Right renal cortex interstitium (tissue), 3 donors: ENCODE measurements at places on chromosomes 16 and 17. TPM values are rescaled to one million over a fixed set of nuclear protein-coding genes. Genes with fewer than 3 reads are reported as not detected.

Gene SPOP
- 62.8 TPM for polyA plus RNA-seq

- no peak for DNase-seq
Observed at GRCh38 chr16:68351991-68352431, 41.2 kb downstream of the PRMT7 start.

Gene OTOP2
- not detected for polyA plus RNA-seq

Gene PRCD
- polyA plus RNA-seq: 3.0 TPM

DNA sequence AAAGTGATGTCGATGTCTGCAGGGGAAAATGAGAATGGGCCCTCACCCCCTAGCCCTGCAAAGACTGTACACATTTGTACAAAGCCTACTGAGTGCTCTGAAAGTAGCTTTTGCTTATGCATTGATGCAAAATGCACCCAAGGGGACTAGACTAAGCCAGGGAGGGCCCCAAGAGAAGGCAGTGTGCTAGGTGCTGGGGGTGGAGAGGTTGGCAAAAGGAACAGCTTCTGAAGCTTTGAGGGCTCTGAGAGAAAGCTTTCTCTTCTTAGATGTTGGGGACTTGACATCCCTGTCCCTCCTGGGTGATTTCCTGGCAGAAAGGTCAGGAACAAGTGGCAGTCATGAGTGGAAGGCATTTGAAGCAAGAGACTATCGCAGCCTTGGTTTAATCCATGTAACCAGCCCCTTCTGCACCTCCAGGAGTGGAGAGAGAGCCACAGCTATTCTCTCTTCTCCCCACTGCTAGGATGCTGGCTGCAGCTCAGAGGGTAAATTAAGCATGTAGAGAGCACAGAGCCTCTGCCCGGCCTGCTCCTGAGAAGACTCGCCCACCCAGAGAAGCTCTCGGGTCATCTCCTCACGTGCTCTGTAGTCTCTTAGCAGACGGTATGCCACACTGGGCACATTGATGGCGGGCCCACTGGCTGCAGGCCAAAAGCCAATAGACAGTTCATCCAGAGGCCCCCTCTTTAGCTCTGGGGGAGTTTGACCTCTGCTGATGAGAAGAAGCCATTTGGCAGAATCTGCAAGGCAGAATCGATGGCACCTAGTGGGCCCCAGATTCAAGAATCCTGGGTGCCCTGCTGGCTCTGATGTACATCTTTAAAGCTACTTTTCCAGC, 221.4 kb downstream of the MSI2 start:
- DNase-seq: no peak

DNA sequence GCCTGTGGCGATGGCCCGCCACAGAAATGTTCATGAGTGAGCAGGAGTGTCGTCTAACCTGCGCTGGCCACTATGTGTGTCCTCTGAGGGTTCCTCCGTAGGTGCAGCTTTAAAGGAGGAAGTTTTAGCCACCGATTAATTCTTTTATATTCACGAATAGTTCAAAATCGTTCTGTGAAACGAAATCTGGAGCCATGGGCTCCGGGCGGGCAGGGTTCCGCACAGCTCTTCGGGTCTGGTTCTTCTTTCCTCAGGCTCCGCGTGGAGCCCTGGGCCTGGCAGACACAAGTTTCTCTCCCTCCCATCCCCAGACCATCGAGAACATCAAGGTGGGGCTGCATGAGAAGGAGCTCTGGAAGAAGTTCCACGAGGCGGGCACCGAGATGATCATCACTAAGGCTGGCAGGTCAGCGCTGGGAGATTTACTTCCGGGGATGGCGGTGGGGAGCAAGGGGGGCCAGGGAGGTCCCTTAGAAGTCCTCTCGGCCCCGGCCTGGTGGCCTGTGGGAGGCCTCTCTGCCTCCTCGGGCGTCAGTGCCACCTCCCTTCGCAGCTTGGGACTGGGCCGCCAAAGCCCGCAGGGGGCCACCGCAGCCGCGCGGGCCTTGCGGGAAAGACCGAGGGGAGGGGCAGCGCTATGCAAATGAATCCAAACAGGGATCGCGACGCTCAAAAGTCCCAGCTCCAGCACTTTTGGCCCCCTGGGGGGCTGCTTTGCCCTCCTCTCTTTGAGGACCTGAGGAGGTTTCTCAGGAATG, 5.2 kb downstream of the TBX4 start:
- DNase-seq: no peak

DNA sequence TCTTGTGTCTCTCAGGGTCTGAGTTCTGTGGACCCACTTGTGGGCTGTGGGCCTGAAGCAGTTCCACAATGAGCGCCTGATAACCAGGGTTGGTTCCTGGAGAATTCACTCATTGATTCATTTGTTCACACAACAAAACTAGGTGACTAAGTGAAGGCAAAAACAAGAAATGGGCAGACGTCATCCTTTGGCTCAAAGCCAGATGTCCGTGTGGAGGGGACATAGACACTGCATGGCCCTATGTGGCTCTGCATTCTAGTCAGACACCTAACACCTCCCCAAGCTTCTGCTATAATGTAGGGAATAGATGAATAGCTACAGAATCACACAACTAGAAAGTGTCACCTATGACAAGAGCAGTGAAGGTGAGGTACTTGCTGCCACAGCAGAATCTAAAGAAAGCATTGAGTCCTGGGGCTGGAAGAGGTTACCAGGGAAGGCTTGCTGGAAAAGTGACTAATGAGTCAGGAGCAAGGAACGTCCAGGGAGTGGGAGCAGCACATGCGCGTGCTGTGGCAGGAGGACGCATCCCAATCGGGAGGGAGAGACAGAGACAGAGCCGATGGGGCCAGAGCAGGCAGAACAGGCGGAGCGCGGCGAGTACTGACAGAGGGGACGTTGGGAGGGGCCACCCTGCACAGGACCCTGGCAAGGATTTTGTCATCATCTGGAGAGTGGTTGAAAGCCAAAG, 58.9 kb downstream of the CES1 start:
- DNase-seq: no peak

GRCh38 chr17:48627118-48627597, 1.0 kb upstream of the HOXB9 start:
- DNase-seq: no peak

Gene TNP2
- polyA plus RNA-seq: not detected

GRCh38 chr17:27601069-27601974, 29.7 kb upstream of the LGALS9 start:
- peak; percentile 77 for DNase-seq

GRCh38 chr17:44374306-44375195, 10.9 kb upstream of the FAM171A2 start:
- no peak for DNase-seq

DNA sequence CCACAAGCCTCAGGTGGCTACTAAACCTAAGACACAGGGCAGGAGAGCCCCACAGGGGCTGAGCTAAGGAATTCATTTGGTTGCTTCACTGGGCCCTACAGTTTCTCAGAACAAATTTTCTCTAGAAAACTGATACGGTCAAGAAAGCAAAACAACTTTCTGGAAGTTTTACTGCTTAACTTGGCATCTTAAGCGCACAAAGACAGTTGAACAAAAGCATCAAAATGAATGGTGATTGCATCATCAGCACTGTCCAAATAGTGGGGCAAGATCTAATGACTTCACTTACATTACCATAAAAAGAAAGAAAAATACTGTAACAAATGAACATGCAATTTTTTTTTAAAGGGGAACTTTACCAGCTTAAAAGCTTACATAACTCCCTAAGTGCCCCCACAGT, 47.6 kb downstream of the XPO6 start:
- no peak for DNase-seq

DNA sequence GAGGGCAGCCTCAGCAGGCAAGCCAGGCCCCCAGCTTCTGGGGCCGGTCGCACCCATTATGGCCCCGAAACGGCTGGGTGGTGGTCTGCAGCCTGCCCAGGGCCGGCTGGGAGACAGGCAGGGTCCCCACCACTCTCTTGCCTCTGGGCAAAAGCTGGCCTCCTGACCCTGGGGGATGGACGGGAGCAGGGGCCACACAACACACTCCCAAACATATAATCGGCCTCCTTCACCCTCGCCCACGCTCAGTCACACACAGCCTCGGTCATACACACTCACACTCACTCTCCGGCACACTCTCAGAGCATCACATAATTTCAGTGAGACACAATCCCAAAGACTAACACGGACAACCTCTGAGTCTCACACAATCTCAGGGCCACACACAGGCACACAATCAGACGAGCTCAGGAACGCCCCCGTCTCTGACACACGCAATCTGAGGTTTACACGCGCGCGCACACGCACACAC, 589 bp downstream of the PEMT start:
- DNase-seq: no peak

GRCh38 chr16:15857724-15858560, 1.1 kb upstream of the MYH11 start:
- DNase-seq: no peak

- no peak for DNase-seq
Observed at GRCh38 chr17:68197091-68197996, 50.5 kb upstream of the AMZ2 start.

- DNase-seq: no peak
Observed at GRCh38 chr17:1208966-1209365, 29.2 kb upstream of the ABR start.

DNA sequence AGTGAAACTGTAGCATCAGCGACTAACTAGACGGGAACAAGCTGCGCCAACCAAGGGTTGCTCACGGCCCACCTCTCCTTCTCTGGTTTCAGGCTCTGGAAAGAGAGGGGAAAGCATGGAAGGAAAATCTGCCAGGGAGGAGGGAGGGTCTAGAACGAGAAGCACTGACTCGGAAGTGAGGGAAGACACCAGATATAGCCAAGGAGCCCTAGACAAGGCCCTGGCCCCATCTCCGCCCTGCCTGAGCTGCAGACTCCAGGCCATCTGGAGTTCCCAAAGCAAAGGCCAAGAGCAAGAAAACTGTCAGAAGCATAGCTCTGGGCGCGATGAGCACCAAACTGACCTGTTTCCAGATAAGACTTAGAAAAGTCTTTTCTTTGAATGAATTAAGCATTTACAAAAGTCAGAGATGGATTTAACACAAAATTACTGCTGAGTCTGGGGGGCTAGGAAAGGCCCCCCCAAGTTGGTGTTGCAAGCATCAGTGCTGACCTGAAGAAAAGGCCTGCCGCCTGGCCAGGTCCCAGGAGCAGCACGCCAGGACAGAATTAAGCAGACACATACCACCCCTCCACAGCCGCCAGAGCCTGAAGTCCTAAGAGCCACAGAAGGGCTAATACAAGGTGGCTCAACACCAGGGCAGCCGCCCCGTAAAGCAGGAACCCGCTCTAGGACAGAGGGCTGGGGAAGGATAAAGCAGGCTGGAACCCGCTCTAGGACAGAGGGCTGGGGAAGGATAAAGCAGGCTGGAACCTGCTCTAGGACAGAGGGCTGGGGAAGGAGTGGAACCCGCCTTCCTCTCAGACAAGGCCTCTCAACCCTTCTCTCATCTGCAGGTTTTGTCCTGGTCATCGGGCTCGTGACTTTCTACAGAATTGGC, 20.7 kb downstream of the TMEM204 start:
- DNase-seq: no peak

DNA sequence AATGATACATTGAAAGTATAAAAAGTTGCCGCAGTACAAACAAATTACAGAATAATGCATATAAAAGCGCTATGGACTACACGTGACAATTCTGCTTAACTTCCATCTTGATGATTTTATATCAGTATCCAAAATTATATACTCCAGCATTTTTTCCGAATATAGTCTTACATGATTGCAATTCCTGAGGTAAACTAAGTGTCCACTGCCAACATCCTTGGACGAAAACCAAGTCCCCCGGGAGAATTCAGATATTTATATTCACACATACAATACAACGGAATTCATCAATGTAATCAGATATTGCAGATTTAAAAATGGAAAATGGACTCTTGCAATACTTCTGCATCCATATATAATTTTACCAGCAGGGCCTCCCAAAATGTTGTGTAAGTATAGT, 8.9 kb upstream of the MYH11 start:
- DNase-seq: no peak

GRCh38 chr17:51046514-51047384, 73.9 kb downstream of the SPAG9 start:
- peak; percentile 92 for DNase-seq

Gene SMG6
- polyA plus RNA-seq: 36.1 TPM

Gene KCTD11
- 12.7 TPM for polyA plus RNA-seq

Gene PRKAR1A
- polyA plus RNA-seq: 426 TPM

Gene CCL8
- polyA plus RNA-seq: 0.24 TPM

Gene FBXL16
- 1.8 TPM for polyA plus RNA-seq

Gene ABI3
- 5.8 TPM for polyA plus RNA-seq

DNA sequence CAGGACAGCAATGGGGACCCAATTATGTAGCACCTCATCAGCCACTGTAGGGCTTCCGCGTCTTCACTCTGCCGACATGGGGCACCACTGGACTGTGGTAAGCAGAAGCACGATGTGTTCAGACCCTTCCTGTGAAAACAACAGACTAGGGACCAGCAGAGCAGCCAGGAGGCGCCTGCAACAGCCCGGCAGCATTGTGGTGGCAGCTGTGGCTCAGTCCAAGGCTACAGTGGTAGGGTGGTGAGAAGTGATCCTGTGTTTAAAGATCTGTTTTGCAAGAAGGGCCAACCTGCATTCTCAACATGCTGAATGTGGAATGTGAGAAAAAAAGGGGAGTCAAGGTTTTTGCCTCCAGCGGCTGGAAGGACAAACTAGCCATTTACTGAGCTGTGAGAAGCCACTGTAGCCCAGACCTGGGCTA, 80.8 kb downstream of the GAS7 start:
- DNase-seq: no peak

Gene DYNLRB2
- 11.0 TPM for polyA plus RNA-seq

- DNase-seq: no peak
Observed at GRCh38 chr17:2215616-2216364, 87.8 kb downstream of the SMG6 start.
